DMS153 (cell line): ENCODE measurements at places on chromosomes 2 and 18.

DNA sequence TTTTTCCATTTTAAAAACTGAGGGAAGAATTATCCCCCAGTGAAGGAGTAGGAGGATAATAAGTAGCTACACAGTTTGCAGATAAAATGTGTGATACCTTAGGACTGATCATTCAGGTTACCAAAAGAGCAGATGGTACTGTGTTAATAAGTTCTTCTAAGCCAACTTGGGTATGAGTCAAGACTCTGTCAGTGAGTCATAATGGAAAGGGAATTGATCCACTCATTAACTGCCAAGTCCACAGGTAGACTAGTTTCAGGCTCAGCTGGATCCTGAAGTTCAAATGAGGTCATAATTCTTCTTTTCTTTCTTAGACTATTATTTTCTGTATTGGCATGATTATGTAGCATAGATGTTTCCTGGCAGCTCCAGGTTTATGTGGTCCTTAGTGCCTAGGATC, 142.4 kb upstream of the ALPP start:
- no peak for DNase-seq

DNA sequence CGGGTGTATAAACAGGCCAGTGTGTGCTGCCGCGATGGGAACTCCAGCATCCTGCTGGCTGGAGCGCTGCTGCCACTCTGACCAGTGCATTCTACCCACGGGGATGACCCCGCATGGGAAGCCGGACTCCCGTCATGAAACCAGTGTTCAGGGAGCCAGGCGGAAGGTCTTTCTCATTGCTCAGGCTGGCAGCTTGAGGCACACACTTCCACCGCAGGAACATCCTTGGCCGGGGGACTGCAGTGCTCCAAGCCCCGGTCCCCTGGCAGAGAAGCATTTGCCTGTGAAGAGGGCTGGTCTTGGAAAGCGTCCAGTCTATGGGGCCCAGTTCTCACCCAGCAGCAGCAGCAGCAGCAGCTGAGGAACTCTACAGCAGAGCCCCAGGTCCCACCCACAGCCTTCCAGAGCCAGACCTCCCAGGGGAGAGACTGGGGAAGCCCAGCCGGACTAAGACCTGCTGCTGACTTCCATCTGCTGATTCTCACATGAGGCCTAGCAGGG, 235.9 kb downstream of the KLHL29 start:
- DNase-seq: no peak

GRCh38 chr2:232869138-232870017, 686 bp upstream of the SNORC start:
- no peak for DNase-seq

DNA sequence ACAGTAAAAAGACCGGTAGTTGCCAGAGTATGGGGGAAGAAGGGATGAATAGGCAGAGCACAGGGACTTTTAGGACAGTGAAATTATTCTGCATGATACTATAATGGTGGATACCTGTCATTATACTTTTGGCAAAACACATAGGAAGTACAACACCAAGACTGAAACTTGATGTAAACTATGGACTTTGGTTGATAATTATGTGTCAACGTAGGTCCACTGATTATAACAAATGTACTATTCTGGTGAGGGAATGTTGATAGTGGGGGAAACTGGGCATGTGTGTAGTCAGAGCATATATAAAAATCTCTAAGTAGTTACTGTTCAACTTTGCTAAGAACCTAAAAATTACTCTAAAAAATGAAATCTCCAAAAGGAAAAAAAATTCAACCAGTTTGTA, 629.7 kb downstream of the CCDC85A start:
- no peak for DNase-seq

DNA sequence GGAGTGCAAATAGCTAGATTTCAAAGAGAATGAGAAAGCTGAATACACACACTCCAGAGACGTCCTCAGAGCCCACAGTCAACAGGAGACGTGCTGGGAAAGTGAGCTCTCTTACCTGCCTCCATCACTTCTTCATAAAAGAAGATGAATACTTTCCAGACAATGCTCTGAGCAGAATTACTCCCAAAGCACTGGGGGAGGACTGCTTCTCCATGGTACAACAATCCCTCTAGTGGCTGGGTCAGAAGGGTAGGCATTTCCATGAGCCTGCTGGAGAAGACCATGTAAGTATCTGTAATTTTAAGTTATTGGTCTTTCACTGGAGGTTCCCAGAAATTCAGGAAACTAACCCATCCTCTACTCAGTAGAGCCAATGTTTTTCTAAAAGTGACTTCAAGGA, 190.3 kb downstream of the RBM43 start:
- no peak for DNase-seq

DNA sequence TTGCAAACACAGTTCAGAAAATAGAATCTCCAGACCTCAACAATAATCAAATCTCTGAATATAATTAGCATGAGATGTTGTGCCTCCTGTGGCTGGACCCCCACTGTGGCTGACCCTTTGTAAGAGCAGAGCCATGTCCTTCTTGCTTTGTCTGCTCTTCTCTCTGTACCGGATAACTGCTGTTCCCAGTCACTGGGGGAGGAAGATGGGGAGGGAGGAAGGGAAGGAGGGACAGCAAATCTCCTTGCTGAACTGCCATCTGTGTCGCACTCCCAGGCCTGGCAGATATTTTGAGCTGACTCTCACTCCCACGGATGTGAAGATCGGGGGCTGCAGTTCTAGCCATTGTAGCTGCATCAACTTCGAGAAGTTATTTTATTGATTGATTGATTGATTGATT, 319.0 kb upstream of the CXCR4 start:
- DNase-seq: no peak

DNA sequence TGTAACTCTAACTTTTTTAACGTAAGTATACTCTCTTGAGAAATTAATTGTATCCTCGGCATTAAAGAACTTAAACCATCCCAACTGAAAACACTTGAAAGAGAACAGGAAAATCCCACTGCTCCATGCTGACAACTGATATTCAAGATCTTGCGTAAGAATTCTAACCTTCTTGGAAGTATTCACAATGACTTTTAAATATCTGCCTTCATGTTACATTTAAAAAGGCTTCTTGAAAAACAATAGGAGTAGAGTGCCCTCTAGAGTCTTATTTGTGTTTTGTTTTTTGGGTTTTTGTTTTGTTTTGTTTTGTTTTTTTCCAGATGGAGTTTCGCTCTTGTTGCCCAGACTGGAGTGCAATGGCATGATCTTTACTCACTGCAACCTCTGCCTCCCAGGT, 65.4 kb upstream of the DNAJC10 start:
- DNase-seq: peak; percentile 35

GRCh38 chr2:203659331-203660049, 46.9 kb upstream of the CD28 start:
- no peak for DNase-seq

GRCh38 chr2:101752716-101753616, 55.5 kb downstream of the MAP4K4 start:
- DNase-seq: no peak

- no peak for DNase-seq
Observed at GRCh38 chr18:9743200-9744016, 35.3 kb downstream of the RAB31 start.

DNA sequence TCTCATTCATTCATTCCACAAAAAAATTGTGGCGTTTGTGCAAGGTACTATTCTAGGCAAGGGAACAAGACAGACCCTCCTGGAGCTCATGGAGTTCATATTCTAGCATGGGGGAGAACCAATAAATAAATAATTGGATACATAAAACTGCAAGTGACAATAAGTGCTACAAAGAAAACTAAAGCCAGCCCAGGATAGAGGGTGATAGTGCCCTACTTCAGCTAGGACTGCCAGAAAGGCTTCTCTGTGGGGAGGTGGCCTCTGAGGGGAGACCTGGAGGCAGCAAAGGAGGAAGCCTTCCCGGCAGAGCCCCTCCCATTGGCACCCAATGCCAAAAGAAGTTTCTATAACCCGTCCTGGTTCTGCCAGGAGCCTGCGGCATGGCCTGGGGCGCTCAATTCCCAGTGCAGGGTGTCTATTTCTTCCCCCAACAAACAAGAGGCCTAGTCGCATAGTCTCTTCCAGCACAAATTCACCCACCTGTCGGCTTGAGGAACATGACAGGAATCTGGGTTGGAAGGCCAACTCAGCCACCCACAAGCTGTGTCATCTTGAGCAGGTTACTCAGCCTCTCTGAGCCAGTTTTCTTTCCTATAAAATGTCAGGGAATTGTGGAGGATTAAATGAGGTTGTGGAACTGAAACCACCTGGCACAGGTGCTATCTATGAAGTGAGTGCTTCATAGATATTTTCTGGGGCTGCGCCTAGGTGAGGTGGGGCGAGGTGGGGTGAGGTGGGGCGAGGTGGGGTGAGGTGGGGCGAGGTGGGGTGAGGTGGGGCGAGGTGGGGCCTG, 94.3 kb downstream of the ZFP36L2 start:
- no peak for DNase-seq

DNA sequence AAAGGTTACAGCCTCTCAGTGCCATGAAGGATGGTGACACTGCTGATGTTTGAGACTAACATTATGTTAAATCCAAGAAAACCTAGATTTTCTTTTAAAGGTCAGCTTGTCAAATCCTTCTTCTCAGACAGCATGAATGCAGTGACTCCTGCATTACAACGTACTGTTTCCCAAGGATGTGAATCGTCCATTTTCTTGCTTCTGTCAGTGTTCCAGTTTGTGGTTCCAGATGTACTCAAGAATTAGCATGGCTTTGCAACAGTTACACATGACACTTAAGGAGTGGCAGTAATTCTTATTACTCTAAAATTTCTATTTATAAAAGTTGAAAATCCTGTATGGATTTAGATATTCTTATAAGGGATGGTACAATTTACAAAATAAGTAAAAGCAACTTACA, 1.5 kb upstream of the TTC39C start:
- DNase-seq: no peak

GRCh38 chr2:128986867-128987268, 668.2 kb upstream of the HS6ST1 start:
- peak; percentile 10 for DNase-seq

GRCh38 chr18:3931013-3931315, 481.0 kb downstream of the TGIF1 start:
- no peak for DNase-seq

DNA sequence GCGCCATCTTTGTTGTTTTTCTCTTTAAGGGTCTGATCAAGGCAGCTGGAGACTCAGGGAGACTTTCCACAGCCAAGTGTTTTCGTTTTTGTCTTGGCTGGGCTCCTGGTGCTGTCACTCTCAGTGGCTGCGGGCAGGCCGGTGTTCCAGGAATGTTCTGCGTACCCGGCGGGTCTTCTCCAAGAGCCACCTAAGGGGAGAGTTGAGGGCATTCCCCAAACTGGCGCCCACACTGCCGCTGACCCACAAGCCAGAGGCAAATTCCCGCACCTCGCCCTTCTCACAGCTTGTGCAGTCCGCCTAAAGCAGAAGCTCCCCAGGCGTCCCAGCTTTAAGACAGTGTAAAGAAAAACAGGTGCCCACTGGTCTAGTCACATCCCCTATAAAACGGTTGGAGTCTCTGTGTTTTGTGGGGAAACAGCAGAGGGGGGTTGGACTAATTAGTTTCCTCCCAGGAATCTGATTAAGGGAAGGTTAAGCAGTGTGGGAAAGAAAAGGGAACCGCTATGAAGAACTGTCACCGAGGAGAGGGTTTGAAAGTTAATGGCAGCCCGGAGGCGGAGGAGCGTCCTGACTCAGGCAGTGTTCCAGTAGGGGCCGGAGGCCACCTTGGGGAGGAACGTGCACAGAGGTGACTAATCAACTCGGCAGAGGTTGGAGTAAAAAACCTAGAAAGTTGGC, 224.5 kb downstream of the SLC4A3 start:
- no peak for DNase-seq

DNA sequence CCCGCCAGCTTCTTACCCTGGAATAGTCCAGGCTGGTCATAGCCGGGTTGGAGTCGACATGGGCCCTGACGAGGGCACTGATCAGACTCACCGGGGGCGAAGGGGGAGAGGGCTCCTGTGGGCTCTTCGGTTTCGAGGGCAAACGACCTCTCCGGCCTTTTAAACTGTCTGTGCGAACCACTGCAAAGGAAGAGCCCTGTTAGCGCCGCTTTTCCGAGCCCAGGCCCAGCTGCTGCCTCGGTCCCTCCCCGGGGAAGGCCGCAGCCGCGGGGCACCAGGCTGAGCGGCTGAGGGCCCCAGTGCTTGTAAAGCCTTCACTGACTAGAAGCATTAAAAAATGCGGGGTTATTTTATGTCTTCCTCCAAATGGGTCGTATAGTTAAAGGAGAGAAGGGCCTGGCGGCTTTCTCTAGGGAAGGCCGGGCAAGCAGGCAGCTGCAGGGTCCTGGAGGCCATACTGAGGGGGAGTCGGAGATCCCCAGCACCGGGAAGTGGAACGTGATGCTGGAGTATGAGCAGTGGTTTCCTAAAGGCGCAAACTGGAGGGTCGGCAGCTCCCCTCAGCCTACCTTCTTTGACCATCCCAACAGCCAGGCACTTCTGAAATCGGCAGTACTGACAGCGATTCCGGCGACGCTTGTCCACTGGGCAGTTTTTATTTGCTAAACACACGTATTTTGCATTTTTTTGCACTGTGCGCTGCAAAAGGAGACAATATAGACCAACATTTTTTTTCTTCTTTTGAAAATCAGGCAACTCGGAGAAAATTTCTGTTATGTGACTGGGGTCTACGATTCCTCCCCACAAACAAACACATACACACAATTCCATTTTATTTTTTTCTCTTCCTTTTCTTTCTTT, 4.5 kb downstream of the NR4A2 start:
- no peak for DNase-seq

DNA sequence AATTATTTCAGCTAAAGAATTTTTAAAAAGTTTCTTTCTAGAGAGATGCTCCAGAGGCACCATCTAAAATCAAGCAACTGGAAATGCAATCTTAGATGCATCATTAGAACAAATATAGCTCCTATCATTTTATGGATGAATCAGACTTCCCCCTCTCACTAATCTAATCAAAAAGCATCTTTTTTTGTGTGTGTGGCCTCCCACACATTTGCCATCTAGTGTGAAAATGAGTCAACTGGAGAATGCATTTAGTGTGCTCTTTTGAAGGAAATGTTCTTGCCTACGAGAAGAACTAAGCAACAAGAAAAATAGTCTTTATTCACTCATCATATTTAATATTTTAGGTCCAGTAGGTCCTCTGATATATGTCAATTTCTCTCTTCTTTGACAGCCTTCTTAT, 39.5 kb upstream of the FIGN start:
- no peak for DNase-seq

DNA sequence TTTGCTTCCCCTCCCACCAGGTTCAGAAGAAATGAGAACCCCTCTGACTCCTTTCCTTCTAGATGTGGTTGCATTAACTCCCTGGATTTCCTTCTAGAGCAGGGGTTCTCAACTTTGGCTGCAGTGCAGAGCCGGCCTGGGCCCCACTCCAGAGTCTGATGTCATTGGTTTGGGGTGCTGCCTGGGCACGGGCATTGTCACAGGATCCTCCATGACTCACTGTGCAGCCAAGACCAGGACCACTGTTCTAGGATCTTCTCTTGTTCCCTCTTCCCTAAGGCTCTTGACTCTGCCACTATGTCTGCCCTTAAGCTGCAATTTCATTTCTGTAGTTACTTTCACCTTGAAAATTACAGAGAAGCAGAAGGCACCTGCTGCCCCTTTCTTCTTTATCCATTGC, 31.8 kb downstream of the TBC1D8 start:
- DNase-seq: no peak

DNA sequence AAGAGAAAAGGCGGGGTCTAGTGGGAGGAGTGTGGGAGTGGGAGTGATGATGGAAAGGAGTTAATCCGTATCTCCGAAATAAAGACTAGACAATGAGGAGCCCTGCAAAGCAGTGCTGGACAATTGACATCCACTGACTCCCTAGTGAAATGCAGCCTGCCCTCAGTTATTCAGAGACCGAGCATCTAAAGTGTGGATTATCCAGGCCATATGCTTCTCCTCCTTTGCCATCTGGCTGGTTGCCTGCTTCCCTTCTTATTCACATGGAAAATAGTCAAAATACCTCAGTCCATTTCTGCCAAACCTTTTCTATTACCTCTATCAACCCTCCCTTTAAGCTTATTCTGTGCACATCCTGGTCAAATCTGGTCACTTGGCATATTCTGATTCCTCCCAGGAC, 288.8 kb upstream of the SIX3 start:
- no peak for DNase-seq
